Activated naive CD8-positive, alpha-beta T cell treated with anti-CD3 and anti-CD28 coated beads, Interleukin-2, amount 50 U/mL, for 24 hours (primary cell): ENCODE measurements at places on chromosomes 1 and 21.

DNA sequence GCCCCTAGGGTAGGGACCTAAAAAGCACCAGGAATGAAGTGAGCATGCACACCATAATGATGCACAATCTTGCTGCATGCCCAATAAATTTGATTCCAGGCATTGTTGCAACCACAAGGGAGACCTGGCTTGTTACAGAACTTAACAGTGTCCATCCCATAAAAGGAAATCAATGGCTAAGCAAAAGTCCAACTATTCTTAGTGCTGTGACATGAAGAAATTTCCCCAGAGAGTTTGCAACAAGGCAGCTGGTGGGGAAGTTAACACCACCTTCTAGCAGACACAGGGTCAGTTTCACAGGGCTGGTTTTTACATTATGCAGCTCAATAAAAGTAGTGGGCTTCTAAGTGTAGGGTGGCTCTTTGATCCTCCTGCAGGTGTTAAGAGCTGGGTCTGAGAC lies 221.1 kb downstream of the KCNJ6 start:
- DNase-seq: no peak

DNA sequence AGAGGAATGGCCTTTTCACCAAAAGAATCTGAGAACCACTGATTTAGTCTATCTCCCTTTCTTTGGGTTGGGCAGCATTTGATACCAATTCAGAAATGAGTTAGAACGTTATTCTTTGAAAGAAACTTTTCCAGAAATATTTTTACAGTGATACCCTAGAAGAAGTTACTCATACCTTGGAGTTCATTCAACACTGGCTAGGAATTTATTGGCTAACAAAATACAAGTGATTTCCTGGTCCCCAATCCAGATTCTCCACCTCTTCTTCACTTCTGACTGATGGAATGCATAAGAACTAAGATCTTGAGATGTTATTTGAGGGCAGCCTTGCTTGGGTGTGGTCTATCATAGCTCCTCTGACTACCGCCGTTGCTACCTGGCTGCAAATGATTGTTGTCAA lies 9.4 kb downstream of the C1orf162 start:
- DNase-seq: no peak

- DNase-seq: no peak
These were observed 54.1 kb downstream of the C8A start for GRCh38 chr1:56908619-56909221.

DNA sequence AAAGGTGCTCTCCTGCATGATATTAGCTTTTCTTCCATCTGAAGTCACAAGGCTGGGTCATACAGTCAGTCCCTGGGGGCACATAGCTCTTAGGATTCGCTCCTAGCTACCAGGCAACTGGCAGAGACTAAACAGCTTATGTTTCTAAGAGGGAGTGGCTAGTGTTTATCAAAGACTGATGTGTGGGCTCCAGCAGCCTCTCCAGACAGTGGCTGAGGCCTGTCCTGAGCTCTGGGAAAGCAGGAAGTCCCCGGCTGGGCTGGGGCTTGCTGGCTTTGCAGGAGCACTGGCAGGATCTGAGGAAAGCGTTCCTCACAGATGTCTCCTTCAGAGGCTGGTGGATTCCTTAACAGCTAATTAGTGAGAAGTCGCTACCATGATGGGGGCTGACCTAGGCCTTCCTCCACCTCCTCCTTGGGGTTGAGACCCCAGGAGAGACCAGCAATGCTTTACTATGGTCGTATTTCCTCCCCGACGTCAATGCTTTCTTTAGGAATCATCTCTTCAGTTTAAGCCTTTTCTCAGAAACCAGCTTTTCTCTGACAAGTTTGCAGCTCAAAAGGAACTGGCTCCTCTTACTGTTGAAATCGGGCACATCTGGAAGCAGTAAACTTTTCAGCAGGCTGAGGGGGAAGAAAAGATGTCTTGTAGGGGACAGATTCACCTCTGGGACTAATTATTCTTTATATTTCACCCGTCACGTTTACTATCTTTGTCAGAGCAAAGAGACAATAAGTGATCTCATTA lies 33.5 kb upstream of the HHAT start:
- DNase-seq: no peak

- no peak for DNase-seq
These were observed 316.0 kb upstream of the VAMP3 start for GRCh38 chr1:7454895-7455784.

DNA sequence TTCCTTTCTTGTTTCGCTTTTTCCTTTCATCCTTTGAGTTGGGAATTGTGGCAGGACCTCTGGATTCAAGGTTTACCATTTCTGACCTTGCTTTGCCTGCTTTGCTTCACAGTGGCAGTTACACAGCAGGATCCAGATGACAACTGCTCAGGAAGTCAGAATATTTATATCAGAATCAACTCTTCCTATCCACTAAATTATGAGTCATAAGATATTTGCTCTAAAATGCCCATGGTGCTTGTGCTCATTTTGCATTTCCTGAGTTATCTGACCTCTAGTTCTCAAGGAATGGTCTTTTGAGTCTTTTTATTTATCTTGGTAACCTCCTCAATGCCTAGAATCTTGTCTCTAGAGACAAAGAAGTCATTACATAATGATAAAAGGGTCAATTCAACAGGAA lies 290.8 kb downstream of the LRRC7 start:
- no peak for DNase-seq

GRCh38 chr1:78410643-78411042 lies 80.1 kb upstream of the PTGFR start:
- no peak for DNase-seq

DNA sequence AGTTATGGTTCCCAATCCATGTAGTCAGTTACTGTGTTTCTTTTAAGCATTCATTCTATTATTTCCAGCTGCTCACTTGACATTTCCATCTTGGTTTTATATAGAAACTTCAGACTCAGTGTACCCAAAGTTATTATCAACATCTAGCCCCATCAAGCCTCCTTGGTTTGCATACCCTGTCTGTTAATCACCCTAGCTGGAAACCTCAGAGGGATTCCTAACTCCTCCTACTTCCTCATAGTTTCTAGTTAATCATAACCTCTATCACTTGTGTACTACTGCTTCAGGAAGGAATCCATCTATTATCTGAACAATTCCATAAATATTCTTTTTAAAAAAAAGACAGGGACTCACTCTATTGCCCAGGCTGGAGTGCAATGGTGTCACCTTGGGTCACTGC lies 293.3 kb downstream of the SDCCAG8 start:
- DNase-seq: no peak

DNA sequence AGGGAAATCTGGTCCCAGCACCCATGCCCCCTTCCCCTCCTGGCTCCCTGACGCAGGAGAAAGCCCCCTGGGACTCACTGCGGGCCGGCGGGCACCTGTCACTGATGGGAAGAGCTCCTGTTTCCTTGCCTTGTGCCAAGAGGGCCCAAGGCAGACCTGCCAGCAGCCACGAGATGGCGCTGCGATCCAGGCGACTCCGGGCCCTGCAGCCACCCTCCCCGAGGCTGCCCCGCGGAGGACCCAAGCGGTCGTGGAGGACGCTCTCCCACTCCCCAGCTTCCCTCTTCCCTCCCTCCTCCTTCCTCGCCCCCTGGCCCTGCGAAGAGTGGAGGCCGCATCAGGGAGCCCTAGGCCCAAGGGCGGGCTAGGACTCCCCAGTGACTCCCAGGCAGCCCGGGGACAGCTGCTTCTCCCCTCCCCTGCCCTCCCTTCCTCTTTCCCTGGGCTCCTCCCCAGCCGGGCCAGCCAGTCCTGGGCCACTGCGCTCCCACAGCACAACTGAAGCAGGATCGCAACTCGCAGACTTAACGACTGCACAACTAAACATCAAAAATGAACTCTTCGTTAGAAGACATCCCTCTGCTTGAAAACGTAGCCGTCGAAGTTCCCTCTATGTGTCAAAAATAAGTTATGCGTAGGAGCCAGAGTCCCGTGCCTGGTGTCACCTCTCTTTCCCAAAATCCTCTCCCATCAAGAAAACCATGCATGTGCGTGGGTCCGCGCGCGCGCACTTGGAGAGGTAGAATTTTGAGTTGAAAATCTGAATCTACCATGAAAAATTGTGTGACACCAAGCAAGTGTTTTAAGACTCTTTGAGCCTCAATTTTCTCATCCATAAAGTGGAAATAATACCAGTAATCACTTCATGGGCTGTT lies 34.2 kb downstream of the BATF3 start:
- DNase-seq: peak; percentile 88

GRCh38 chr1:31032266-31032665 lies 33.3 kb downstream of the PUM1 start:
- DNase-seq: no peak

GRCh38 chr1:203050826-203051225 lies 24.5 kb downstream of the PPFIA4 start:
- DNase-seq: no peak

- DNase-seq: no peak
These were observed 104.0 kb downstream of the BRINP2 start for GRCh38 chr1:177274687-177275211.

GRCh38 chr1:55081188-55081904 lies 42.0 kb downstream of the PCSK9 start:
- no peak for DNase-seq

DNA sequence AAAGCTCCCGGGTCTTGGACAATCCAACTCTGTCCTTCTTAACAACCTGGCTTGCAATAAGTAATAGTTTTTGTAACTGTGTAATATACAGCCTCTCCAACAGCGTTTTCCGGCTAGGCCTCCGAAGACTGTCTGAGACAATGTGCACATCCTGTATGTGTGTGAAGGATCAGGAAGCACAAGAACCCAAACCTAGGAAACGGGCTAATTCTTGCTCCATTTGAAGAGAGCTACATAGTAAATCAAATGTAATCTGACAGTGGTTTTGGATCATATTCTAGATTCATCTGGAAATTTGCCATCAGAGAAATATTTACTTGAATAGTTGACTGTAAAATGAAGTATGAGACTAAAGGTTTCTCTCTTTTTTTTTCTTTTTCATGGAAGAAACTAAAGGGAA lies 1.2 kb downstream of the GPR52 start:
- no peak for DNase-seq

DNA sequence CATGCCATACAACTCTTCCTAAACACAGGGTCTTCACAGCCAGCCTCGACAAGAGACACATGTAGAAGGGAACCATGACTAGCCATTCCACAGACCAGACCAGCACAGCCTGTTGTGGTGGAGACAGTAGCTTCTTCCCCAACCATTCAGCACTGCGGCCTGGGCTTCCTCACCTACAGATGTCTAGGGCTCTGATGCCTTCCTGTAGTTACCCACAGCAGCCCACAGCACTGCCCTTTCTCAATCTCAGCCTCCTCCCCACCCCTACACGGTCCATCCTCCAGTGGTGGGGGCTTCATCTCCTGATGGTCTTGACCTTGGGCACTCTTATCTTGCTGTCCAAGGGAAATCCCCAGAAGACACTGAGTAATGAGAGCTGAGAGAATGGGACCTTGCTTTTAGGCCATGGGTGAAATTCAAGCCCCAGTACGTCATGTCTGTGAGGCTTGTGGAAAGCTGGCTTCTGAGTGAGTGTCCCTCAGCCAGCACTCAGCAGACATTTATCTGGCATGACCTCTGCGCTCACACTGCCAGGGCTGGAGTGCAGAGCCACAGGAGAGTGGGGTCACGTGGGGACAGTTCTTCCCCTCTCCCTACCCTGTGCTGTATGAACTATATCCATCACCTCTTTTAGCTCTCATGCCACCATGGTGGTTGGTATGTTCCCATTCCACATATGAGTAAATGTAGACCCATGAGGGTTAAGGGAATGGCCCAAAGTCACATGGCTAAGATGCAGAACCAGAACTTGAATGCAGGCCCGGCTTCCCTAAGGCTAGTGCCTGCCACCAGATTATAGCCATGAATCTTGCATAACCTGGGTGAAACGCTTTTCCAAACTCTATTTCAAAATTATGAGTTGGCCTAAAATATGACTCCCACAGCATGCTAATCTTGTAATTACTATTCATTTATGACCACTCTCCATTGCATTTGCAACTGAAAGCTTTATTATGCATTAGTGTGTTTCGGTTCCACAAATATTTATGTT lies 104.7 kb downstream of the HIVEP3 start:
- DNase-seq: no peak

GRCh38 chr1:155673003-155673402 lies 15.6 kb downstream of the YY1AP1 start:
- no peak for DNase-seq

DNA sequence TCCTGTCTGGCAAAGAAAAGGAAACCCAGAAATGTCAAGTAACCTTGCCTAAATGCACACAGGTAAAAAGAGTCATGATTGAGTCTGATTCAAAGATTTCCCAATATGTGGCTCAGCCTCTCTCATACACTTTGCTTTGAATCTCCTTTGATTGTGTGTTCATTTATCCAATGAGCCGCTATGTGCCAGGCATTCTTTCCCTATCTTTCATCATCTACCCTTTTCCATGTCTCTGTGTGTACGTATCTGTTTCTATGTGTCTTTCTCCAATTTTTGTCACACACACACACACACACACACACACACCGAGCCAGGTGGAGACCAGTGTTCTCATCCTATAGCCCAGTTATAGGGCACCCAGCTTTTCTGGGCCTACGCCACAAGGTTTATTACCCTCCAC lies 35.7 kb upstream of the BCL9 start:
- no peak for DNase-seq

DNA sequence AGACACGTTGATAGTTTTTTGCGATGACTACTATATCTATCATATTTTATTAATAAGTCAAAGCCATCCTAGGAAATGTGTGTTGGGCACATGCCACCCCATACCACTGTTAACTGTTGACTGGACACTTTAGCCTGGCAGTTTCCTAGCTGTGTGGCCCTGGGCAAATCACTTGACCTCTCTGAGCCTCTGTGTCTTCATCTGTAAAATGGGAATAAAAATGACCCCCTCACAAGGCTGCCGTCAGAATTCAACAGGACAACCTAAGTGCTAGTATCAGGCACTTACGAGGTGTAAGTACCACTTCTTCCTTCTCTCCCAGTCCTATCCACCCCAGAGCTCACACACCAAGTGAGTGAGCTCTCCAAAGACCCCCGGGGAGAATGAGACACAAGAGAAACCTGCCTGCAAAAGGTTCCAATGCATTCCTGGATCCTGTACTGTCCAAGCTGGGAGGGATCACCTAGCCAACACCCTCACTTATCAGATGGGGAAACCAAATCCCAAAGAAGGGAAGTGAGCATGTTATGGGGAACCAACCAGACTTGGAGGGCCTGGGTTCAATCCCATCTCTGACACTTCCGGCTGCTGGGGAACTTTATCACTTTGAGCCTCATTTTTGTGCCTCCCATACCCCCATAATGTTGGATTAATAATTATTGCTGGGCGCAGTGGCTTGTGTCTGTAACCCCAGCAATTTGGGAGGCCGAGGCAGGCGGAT lies 24.9 kb downstream of the HSPG2 start:
- DNase-seq: no peak

DNA sequence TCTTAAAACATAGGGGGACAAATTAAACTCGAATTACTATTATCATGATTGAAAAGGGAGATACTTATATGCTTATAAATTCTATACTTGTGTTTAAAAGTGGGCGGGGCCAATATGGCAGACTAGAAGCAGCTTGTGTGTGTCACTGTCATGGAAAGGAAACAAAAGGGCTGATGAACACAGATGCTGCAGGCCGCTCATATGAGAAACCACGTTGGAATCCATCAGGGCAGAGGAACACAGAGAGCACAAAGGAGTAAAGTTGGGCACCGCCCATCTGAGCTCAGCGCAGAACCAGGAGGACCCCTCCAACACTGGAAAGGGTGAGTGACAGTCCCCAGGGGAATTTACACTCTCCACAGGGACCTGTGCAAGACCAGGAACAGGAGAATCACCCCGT lies 107.0 kb downstream of the SLC5A9 start:
- DNase-seq: no peak

- DNase-seq: no peak
These were observed 13.9 kb upstream of the XPR1 start for GRCh38 chr1:180617774-180618395.

GRCh38 chr1:30386156-30386926 lies 337.0 kb downstream of the MATN1 start:
- no peak for DNase-seq

- no peak for DNase-seq
These were observed 70.6 kb upstream of the DYNLT5 start for GRCh38 chr1:66681686-66682085.
